ENCODE measurements at places on chromosomes 12 and 14.

- DNase-seq, result no peak
Measured at GRCh38 chr12:30643366-30643765, 52.3 kb downstream of the IPO8 start.

- DNase-seq, result no peak
Measured at GRCh38 chr12:21346542-21347205, 12.0 kb upstream of the SLCO1A2 start.

DNA sequence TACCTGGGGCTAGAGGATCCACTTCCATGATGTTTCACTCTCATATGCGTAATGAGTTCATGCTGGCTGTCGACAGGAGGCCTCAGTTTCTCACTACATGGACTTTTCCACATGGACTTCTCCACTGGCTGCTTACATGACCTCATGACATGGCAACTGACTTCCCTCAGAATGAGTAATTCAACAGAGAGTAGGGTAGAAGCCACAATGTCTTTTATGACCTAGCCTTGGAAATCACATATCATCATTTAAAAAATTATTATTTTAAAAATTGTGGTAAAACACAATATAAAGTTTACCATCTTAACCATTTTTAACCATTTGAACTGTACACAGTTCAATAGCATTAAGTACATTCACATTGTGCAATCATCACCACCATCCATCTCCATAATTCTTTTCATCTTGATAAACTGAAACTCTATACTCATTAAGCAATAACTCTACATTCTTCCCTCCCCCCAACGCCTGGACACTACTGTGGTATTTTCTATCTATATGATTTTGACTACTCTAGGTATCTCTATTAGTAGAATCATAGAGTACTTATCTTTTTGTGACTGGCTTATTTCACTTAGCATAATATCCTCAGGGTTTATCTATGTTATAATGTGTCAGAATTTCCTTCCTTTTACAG, 144.5 kb downstream of the TGFB3 start:
- DNase-seq, result peak; percentile 23

GRCh38 chr14:75242546-75243273, 35.9 kb upstream of the FOS start:
- DNase-seq, result no peak

GRCh38 chr12:121883315-121883660, 5.3 kb upstream of the PSMD9 start:
- DNase-seq, result no peak

DNA sequence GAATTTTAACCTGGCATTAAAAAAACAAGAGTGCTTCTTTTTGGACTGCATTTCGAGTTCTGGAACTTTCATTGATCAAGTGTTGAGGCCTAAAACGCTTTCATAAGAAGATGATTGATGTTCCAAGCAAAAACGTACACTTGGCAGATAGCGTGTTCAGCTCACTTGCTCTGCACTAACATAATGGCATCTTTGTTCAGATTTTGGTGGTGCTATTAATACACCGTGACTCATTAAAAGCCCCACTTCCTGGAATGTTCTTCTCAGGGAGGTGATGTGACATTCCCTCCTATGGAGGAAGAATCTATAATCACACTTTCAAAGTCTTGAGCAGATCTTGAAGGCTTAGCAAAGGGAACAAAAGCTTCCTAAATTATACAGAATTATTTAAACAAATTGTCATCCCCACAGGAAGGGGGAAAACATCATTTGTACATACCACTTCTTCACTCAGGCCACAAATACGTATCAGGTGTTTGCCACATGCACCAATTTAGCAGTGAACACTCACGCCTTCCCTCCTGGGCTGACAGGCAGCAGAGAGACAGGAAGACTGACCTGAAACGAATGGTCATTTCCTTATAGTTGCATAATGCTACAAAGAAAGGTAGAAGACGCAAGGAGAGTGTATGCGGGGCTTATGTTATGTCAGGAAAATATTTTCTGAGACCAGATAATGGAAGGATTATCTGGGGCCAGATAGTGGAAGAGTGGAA, 15.4 kb downstream of the HSP90AA1 start:
- DNase-seq, result no peak

GRCh38 chr14:100224229-100224866, 14.6 kb upstream of the YY1 start:
- DNase-seq, result no peak

DNA sequence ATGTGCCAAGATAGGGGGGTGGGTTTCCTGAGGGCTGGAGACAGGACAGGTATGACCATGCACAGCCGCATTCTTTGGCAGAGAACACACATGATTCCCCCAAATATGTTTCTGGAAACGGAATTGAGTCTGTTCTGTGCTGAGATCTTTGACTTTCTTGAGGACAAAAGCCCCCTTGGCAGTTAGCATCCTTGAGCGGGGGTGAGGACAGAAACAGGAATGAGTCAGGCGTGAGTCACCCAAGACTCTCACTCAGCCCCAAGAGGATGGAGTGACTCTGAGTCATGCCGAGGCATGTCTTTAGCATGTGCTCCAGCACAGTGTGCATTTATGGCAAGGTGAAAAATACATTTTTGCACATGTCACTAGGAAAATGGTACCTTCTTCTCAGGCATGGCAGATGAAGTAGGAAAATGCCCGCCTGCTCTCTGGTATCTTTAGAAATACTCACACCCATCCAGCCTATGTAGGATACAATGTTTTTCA, 52.1 kb downstream of the DAD1 start:
- DNase-seq, result peak; percentile 92

- DNase-seq, result no peak
Measured at GRCh38 chr12:92036771-92037453, 108.7 kb downstream of the BTG1 start.

DNA sequence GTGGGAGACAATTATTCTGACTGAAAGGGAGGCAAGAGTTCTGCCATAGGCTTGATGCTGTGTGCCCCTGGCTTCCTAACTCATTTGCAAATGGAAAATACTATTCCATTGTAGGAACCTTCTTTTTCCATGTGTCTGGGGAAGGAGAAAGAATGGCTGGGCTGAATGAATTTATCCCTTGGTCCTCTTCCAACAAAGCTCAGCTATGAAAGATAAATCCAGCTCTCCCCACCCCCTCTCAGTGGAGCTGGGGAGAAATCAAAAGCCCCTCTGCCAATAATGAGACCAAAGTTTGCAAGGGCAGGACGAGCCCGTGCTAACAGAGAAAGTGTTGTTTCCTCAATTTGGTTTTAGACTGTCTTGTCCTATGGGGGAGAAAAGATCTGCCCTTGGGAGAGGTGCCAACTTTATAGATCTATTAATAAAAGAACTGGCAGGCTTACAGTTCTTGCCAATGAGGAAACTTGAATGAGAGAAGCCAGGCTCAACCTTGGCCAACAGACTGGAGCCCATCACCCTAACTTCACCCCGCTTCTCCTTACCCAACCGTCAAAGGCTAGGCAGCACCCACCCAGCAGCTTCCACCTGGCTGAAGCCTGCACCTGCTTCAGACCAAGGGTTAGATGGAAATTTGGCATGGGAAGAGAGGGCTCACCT, 8.9 kb upstream of the TCL1B start:
- no peak for DNase-seq

GRCh38 chr14:76950055-76951020, 78.2 kb downstream of the IRF2BPL start:
- DNase-seq, result peak; percentile 27

DNA sequence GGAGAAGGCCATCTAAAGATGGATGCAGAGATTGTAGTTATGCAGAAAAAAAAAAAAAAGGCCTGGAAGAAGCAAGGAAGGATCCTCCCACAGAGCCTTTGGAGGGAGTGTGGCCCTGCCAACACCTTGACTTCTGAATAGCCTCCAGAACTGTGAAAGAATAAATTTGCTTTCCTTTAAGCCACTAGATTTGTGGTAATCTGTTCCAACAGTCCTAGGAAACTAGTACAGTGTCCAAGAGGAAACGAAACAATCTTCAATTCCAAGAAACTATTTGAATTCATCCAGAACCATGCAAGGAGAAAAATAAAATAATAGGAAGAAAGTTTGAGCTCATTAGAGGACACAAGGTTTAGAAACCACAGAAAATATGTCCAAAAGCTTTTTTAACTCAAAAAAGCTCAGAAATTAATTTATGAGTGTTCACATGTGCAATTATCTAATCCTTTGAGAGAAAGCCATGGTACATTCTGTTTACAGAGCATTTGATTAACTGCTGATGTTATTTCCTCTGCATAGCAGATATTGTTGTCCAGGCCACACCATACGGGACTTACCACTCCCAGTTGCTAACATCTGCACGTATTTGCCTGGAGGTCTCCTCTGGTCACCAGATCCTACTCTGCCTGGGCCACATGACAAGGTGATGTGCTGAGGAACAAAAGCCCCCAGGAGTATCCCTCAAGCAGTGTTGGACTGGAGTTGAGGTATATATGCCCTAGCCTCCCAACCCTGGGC, 30.0 kb upstream of the STAB2 start:
- DNase-seq, result no peak

DNA sequence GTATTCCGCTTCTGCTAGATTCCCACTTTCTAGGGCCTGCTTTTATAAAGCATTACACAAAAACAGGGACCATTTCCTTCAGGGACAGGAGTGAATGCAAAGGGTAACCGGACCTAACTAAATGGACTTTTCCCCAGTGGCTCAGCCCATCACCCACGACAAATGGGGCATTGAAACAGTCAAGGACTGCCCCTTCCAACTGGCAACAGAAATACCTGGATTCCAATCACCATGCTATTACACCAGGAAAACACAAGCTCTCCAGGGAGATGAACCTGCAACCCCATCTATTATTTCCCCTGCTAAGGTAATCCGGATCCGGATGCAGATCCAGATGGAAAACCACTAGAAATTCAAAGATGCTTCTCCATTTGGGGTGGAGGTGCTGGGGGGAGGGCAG, 1.0 kb downstream of the MPHOSPH9 start:
- no peak for DNase-seq

DNA sequence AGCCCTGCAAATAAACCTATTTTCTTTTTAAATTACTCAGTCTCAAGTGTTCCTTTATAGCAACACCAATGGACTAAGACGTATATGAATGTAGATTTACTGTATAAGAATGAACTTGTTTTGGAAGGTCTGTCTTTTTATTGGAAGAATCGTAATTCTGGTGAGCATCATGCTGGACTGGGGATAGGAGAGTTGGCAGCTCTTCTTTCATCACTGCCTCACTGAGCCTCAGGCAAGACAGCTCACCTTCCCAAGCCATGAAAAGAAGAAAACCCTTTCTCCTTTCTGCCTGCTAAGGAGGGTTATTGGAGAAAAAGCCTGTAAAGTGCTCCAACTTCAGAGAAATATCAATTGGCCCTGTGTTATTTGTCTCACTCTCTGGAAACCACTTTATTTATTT, 9.1 kb upstream of the RNF34 start:
- DNase-seq, result no peak

DNA sequence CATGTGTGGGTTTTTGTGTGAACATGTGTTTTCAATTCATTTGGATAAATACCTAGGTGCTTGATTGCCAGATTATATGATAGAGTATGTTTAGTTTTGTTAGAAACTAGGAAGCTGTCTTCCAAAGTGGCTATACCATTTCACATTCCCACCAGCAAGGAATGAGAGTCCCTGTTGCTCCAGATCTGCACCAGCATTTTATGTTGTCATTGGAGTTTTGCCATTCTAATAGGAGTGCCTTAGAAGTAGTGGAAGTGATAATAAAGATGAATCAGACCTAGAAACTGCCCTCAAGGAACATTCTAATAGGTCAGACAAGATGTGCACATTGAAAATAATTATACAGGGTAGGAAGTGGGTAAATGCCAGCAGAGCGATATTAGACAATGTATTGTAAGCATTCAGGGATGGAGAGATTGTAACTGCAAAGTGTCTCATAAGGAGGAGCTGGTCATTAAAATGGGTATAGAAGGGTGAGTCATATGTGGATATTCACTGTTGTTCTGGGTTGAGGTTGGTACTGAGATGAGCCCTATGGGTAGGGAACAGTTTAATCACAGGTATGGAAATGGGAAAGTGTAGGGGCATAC, 71.4 kb downstream of the MNAT1 start:
- DNase-seq, result no peak

DNA sequence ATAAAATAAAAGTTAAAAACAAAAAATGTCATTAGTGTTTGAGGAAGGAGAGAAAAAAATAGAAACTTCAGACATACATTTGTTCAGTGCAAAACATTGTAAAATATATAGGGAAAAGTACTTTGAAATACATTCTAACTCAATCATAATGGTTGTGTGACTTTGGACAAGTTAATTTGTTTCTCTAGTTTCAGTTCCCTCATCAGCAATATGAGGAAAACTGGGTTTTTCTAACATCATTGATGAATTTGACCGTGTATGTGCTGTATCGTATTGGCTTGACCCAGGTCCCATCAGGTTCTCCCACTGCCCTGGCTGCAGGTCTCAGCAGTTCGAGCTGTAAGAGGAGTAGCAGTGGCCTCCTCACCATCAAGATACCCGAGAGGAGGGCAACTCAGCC, 173.9 kb upstream of the ATF7IP start:
- peak; percentile 20 for DNase-seq

DNA sequence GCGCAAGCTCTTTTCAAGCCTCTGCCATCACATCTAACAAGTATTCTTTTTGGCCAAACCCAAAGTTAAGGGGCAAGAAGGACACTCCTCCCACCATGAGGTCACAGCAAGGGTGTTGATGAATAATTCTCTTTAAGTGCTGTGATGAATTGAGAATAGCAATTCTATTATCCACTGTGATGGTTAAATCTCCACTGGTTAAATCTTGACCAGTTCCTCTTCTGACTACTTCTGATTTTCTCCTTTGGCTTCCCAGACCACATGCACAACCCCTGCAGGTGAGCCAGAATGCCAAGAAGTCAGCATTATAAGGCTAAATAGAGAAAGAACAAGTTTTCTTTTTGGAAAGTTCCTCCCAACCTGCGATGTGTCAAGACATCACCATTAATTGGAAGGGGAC, 90.6 kb upstream of the BCL2L14 start:
- no peak for DNase-seq

DNA sequence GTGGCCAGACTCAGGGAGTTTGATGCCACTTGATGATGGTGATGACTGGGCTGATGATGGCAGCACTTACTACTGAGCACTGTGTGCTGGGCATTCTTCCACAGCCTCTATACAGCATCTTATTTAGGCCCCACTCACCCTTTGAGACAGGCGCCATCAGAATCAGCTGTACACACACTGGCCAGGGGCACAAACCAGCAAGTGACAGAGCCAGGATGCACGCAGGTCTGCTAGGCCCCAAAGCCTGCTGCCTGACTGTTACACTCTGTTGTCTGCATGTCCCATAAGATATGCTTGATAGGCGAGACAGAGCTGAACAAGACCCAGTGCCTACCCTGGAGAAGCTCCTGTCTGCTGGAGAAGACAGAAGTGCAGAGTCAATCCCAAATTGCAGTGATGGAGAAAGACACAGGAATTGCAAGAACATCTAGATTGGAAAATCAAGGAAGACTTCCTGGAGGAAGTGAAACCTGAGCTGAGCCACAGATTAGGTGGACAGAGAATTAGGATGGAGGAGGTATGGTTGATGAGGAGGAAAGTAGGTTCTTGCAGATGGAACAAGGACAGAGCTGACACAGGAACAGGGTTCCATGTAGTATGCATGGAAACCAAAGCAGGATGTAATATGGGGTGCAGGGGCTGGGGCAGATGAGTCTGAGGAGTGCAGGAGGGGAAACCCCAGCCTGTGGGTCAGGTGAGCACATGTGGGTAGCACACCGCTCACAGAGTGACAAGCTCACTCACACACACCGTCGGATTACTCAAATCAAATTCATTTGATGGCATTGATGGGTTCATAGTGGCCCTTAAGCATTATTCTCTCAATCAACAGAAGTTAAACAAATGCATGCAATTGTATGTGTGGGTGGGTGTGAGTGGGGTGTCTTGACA, 117.3 kb downstream of the BEGAIN start:
- DNase-seq, result no peak
